GM23248 (cell line): ENCODE measurements at places on chromosomes 11 and 22. TPM values are rescaled to one million over a fixed set of nuclear protein-coding genes. Genes with fewer than 3 reads are reported as not detected.
A peak's percentile ranks its signal among the peaks of the same experiment; 100 is the strongest.

SIAE gene
- 19.5 and 22.6 TPM in 2 replicates for total RNA-seq

OR8D2 gene
- total RNA-seq = not detected in 2 replicates

OR4A16 gene
- not detected in 2 replicates for total RNA-seq

ADM2 gene
- total RNA-seq = 11.4 and 15.2 TPM in 2 replicates

STX5 gene
- total RNA-seq = 43.9 and 45.7 TPM in 2 replicates

UBQLNL gene
- total RNA-seq = 0.32 TPM in 1 of 2 replicates, not detected in the other

DNA sequence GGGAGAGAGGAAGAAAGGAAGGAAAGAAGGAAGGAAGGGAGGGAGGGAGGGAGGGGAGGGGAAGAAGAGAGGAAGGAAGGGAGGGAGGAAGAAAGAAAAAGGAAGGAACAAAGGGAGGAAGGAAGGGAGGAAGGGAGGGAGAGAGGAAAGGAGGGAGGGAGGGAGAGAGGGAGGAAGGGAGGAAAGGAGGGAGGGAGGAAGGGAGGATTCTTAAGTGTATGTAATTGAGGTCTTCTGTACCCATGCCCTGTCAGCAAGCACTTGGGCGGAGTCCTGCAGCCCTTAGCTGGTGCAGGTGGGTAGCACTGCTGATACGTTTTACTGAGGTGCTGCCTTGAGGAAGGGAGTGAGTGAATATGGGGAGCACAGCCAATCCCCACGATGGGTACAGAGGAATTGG, 56.9 kb upstream of the RASD2 start:
- no peak overlapping the region for H3K27ac ChIP-seq
- H3K4me3 ChIP-seq = no peak overlapping the region
- no peaks in the 10 kb centered on the region for H3K27me3 ChIP-seq
- no peak for DNase-seq

DNA sequence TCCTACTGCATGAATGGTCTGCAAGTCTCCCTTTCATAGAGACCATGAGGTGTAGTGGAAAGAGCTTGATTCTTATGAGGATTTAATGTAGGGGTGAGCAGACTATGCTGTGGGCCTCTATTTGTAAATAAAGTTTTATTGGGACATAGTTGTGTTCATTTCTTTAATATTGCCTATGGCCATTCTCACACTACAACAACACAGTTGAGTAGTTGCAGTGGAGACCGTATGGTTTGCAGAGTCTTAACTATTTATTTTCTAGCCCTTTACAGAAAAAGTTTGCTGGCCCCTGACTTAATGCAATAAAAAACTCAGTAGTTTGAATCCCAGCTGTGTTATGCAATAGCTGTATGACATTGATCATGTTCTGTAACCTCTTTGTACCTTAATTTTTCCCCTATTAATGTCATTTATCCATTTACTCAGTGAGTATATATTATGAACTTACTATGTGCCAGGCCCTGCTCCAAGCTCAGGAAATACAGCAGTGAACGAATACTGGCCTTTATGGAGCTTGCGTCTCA, 106.3 kb downstream of the ATXN10 start:
- H3K4me3 ChIP-seq = no peak overlapping the region
- no peak overlapping the region for H3K27ac ChIP-seq
- no peaks in the 10 kb centered on the region for H3K27me3 ChIP-seq
- H3K36me3 ChIP-seq = no peaks in the 10 kb centered on the region; the same call in 1 of the 2 replicates
- H3K4me1 ChIP-seq = peaks cover 11% of the 10 kb centered on the region; the same call in 1 of the 2 replicates

DNA sequence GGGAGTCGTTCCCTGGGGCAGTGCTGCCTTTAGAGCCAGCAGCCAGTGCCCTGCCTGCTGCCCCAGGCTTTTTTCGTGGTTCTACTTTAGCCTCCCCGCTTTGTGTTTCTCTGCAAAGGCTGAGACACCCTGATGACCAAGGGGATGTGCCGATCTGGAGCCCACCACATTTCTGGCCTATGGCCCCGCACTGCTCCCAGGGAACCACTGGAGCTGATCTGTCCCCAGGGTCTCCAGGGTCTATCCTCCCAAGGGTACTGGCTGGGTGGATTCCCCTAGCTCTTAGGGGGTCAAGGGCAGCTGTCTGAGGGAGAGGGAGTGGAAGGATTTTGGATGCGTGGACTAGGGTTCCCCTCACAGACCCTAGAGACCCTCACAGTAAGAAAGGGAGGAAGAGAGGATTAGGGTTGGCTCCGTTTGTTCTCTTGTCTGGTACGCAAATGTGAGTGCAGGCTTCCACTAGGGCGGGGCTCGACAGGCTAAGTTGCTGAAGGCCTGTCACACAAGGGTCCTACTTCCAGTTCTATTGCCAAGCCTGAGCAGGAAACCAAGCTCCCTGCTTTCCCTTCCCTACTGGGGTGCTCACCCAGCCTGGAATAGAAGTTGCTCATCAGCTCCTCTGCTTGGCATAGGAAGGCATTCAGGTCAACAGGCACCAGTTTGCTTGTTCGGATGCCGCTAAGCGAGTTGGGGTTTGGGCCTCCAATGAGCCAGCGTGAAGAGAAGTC, 19.3 kb downstream of the TREH start:
- H3K27me3 ChIP-seq = no peaks in the 10 kb centered on the region
- no peaks in the 10 kb centered on the region for H3K4me1 ChIP-seq
- no peak for DNase-seq
- no peak overlapping the region for H3K4me3 ChIP-seq
- no peak overlapping the region for H3K27ac ChIP-seq

DNA sequence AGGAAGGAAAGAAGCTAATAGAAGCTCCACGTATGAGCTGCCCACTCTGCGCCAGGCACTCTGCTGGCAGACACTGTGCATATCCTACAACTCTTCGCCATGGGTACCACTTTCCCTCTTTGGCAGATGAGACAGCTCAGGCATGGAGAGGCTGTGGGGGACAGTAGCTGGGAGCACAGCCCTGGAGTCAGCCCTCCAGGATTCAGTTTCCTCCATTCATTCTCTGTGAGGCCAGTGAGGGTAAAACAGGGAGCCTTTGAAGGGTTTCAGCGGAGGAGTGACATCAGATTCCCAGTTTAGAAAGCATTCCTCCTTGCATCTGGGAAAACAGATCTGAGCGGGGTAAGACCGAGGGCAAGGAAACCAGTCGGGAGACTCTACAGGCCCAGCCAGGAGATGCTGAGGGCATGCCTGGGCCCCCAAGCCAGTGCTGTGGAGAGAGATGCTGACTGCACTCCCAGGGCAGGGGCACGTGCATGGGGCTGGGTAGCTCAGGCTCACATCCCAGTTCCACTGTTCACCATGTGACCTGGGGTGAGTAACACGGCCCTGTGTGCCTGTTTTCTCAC, 58.3 kb upstream of the EMID1 start:
- no peak overlapping the region for H3K4me3 ChIP-seq
- H3K4me1 ChIP-seq = no peaks in the 10 kb centered on the region
- H3K27ac ChIP-seq = no peak overlapping the region
- DNase-seq = no peak

GRCh38 chr11:85718991-85719807, 33.2 kb upstream of the CCDC89 start:
- H3K4me1 ChIP-seq = peaks cover 20% of the 10 kb centered on the region
- peak overlapping the region; percentile 62 for H3K4me3 ChIP-seq
- H3K36me3 ChIP-seq = no peaks in the 10 kb centered on the region
- peak overlapping the region; percentile 81 for H3K27ac ChIP-seq

GRCh38 chr22:38406617-38407016, 48.4 kb downstream of the KCNJ4 start:
- H3K36me3 ChIP-seq = no peaks in the 10 kb centered on the region
- DNase-seq = peak; percentile 59

DNA sequence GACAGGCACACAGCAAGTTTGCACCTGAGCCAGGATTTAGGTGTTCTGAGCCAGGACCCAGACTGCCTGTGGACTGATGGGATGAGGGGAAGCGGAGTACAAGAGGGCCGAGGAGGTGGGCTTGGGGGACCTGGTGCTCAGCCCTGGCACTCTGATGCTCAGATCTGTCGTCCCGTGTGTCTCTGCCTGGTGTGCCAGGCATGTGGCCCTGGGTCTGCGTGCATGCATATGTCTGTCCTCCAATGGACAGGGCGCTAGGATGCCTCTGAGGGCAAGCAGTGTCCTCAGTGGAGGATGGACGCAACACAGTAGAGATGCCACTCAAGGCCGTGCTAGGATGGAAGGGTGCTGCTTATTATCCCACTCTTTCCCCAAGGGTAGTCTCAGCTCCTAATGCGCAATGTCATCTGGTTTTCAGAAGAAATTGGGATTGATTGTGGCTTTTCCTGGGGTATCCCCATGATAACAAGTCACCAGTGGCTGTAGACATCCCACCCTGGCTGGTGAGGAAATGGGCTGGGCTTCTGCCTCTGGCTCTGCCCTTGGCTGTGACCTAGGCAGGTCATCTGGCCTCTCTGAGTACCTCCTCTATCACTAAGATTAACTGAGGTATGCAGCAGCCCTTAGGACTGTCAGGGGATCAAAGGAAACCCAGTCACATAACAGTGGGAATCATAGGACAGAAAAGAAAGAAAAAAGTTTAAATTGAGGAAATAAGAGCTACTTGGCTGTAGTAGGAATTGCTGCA, 35.7 kb upstream of the SUSD2 start:
- peak overlapping the region; percentile 79 for H3K27ac ChIP-seq
- H3K4me1 ChIP-seq = peaks cover 29% of the 10 kb centered on the region

- peaks cover 28% of the 10 kb centered on the region for H3K4me1 ChIP-seq
- DNase-seq = peak; percentile 74
- H3K36me3 ChIP-seq = no peaks in the 10 kb centered on the region; the same call in 1 of the 2 replicates
Measured at GRCh38 chr22:21568347-21569075, 997 bp downstream of the UBE2L3 start.

GRCh38 chr11:31687861-31688260, 123.3 kb downstream of the PAX6 start:
- no peak for DNase-seq
- H3K4me3 ChIP-seq = no peak overlapping the region
- no peaks in the 10 kb centered on the region for H3K36me3 ChIP-seq
- no peak overlapping the region for H3K27ac ChIP-seq
- no peaks in the 10 kb centered on the region for H3K27me3 ChIP-seq
- H3K4me1 ChIP-seq = no peaks in the 10 kb centered on the region

- no peak overlapping the region for H3K4me3 ChIP-seq
- H3K27me3 ChIP-seq = peaks cover 31% of the 10 kb centered on the region
- H3K4me1 ChIP-seq = no peaks in the 10 kb centered on the region
- DNase-seq = no peak
- H3K27ac ChIP-seq = no peak overlapping the region
Measured at GRCh38 chr22:39719559-39720450, 149.3 kb downstream of the CACNA1I start.

GRCh38 chr11:46658259-46658658, 40.9 kb downstream of the ATG13 start:
- no peak overlapping the region for H3K4me3 ChIP-seq
- H3K27me3 ChIP-seq = no peaks in the 10 kb centered on the region
- peaks cover 26% of the 10 kb centered on the region for H3K4me1 ChIP-seq
- H3K36me3 ChIP-seq = peaks cover 34% of the 10 kb centered on the region
- peak overlapping the region; percentile 61 for H3K27ac ChIP-seq
- peak; percentile 86 for DNase-seq

GRCh38 chr11:134120143-134120850, 51.4 kb downstream of the JAM3 start:
- DNase-seq = peak; percentile 97
- peak overlapping the region; percentile 59 for H3K4me3 ChIP-seq

DNA sequence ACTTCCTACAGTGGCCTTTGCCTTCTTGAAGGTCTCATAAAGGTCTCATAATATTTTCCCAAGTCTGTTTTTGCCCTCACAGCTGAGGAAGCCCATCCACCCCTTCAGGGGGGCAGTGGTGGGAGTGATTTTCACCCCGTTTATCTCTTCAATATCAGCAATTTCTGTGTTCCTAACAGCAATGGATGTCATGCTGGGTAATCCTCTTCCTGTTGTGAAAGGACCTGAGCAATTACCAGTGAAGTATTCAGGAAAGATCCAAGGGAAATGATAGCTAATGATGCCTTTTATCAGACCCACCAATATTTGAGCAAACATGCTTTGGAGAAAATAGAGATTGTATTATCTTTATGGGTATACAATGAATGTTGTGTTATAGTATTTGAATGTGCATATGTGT, 226.9 kb downstream of the INSC start:
- no peaks in the 10 kb centered on the region for H3K36me3 ChIP-seq
- no peaks in the 10 kb centered on the region for H3K4me1 ChIP-seq
- DNase-seq = no peak

DNA sequence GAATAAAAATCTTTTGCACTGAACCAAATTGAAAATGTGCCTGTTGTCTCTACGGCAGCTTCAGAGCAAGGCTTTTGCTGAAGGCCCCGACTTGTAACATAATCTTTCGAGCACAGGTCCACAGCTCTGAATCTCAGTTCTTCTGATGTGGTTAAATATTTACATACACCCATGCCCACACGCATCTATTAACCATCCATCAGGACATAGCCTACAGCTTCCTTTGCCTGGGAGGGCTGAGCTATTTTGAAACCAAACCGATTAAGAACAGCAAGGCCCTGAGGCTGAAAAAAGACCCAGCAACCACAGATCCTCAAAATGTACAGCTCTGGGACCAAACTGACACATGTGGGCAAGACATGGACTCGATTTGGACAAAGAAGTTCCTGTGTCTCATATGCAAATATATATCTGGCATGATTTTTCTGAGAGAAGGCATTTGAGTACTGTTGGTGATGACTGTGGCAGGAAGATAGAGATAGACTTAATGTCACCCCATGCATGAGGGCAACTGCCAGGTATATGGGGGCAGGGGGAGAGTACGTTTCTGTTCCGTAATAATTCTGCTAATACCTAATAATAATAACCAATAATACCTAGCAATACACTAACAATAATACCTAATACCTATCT, 322.7 kb upstream of the PLET1 start:
- no peak overlapping the region for H3K4me3 ChIP-seq
- no peaks in the 10 kb centered on the region for H3K4me1 ChIP-seq
- peaks cover 18% of the 10 kb centered on the region for H3K27me3 ChIP-seq
- H3K27ac ChIP-seq = no peak overlapping the region
- no peaks in the 10 kb centered on the region for H3K36me3 ChIP-seq
